ENCODE measurements at places on chromosomes 16 and 17. TPM values are rescaled to one million over a fixed set of nuclear protein-coding genes. Genes with fewer than 3 reads are reported as not detected.

GRCh38 chr16:17017442-17017841, 453.3 kb downstream of the XYLT1 start:
- no peak for DNase-seq

Gene MYH11
- not detected for total RNA-seq

DNA sequence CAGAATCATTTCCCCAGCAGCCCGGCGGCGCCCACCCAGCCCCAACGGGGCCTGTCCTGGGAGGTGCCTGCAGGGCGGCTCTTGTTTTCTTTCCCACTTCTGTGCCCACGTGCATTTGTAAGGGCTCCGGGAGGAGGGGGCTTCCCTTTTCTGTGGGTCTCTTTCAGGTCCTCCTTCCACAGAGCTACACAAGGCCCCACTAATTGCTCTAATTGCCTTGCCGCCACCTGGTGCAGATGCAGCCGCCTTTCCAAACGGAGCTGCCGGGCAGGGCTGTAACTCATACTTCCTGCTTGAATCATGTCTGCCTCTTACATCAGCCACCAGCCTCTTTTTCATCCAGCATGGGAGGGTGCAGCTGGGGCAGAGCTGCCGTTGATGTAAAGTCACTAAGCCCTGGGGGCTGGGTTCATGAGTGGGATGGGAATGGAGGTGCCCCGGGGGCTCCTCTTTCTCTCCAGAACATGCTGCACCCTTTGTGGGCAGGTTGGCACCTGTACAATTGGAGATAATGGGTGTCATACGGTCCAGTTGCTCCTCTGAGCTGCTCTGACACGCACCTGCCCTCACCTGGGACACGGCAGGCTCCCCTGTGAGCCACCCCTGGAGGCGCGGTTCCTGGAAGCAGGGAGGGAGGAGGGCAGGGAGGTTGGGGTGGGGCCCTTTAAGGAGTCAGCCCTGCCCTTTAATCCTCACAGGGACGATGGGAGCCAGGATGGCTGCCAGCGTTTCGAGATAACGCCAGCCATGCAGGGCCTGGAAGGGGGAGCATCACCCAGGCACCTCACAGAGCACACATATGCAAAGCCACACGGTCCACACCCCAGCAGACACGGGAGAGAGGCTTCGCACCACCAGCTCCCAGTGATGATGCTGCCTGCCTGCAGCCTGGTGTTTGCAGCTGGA, 41.1 kb upstream of the KLHDC4 start:
- peak; percentile 68 for DNase-seq

GRCh38 chr17:81437191-81437651, 42.0 kb downstream of the BAHCC1 start:
- no peak for DNase-seq

- DNase-seq = no peak
These were observed 10.5 kb downstream of the IGSF6 start for GRCh38 chr16:21641916-21642315.

DNA sequence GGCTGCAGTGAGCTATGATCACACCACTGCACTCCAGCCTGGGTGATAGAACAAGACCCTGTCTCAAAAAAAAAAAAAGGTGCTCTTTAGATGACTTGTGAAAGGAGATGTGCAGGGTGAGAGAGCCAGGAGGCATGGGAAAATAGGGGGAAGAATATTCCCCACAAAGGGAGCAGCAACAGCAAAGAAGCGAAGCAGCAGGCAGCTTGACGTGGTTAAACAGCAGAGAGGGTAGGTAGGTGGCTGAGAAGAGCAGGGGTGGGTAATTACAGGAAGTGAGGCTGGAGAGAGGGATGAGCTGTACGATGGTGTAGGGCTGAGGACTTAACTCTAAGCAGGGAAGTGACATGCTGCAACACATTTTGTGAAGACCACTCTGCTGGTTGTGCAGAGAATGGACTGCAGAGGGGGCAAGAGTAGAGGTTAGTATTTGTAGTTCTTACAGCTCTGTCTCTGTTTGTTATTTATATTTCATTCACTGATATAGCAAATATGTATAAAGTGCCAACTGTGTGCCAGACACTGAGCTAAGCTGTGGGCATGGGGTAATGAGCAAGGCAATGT, 1.6 kb downstream of the HEATR3 start:
- DNase-seq = peak; percentile 19

Gene JUP
- 3.7 TPM for total RNA-seq

Gene PYY
- not detected for total RNA-seq

GRCh38 chr17:20925091-20925490, 117.7 kb downstream of the USP22 start:
- no peak for DNase-seq

DNA sequence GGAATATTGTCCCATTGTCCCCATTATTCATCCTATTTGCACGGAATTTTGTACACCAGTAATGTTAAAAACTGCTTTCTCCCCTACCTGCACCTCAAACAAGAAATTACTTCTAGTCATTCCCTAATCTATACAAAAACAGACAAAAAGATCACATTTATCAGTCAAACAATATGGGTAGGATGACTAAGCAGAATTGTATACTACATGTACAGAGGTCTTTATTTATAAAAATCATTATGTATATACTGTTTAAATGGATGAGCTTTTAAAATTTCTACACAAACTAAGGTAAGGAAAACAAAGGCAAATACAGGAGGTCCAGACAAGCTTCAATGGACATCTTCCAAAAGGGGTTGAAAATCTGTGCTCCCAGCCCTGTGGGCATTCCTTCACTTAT, 137.7 kb downstream of the CEP112 start:
- DNase-seq = no peak

- DNase-seq = no peak
These were observed 19.5 kb downstream of the TNFRSF13B start for GRCh38 chr17:16952401-16952800.

Gene SULT1A3
- total RNA-seq = 12.3 TPM

Gene TMC6
- total RNA-seq = 119 TPM

- peak; percentile 79 for DNase-seq
These were observed 789 bp upstream of the CCDC57 start for GRCh38 chr17:82213251-82214011.

Gene ALDH3A1
- total RNA-seq = 0.47 TPM

- DNase-seq = no peak
These were observed 448.9 kb upstream of the ERCC4 start for GRCh38 chr16:13471036-13471435.

DNA sequence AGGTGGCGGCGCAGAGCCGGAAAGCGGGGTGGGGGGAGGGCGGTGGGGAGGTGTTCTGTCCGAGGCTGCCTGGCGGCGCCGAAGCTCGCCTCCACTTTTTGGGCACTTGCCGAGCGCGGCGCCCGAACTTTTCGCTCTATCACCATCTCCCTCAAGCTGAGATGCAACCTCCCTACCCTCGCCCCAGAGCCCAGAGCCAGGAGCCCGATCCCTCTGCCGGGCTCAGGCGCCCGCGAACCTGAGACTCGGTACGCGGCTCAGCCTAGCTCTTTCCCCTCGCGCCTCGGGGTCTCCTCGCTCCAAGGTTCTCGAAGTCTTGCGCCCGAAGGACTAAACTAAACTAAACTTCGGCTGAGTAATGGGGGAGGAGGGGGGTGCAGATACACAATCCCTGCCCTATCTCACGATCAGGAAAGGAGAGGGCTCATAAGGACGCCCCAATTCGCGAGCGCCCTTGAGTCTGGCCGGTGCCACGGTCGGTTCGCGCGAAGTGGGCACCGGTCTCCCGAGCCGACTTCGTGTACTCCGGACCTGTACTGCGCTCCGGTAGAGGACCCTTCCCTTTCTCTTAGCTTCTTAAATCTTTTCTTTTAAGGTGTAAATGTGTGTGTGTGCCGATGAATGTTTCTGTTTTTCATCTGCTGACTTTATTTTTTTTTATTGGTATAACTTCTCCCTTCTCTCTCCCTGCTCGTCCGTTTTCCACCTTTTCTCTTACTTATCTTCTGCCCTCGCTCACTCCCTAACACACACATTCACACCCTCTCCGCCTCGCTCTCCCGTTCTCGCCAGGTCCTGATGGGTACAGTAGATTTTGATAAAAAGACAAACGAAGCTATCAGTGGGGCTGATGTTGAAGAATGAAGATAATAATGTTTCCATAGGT, 1.9 kb upstream of the SALL1 start:
- no peak for DNase-seq

DNA sequence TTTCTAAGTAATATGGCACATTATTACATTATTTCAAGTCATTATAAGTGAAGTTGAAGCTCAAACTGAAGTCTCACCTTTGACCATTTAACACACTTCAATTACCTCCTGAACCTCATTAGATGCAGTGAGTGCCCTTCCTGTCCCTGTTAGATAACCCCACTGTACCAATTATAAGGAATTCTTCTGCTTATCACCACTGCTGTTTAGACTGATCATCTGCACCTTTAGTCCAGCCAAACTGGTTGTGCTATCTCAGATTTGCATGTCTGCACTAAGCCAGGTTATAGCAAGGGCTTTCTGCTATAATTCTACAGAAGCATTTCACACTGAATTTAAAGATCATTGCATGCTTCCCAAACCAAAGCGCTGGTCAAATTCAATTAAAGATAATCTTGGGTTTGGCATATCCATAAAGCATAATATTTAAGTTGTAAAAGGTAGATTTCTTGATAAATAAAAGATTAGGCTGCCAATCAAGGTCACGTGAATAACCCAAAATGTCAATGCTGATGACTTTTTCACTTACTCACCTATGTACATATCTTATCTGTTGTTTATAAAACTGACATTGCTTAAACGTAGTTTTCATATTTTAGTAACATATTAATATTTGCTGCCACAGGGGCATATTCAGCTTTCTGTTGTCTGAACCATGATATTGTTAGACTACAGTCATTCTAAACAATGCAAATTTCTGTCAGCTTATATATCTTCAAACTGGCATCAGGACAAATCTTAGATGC, 11.9 kb downstream of the ITFG1 start:
- DNase-seq = no peak

Gene NPTX1
- total RNA-seq = 5.3 TPM

GRCh38 chr16:2866431-2866830, 8.5 kb upstream of the PRSS22 start:
- DNase-seq = no peak

Gene TNFSF13
- total RNA-seq = 7.3 TPM

DNA sequence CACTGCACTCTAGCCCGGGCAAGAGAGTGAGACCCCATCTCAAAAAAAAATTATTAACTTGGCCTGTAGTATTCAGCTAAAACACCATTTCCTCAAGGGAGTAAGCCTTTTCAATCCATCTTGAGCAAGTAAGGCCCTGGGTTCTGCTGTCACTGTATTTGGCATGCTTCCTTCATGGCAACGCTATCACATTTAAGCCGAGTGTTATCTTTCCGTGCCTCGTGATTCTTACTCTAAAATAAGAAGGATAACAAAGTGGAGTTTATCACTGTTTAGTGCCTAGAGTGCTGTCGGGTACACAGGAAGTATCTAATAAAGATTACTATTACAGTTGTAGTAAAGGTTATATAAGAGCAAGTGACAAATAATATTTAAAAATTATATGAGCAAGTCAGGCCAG, 8.8 kb downstream of the VPS53 start:
- no peak for DNase-seq

Gene KRT33B
- not detected for total RNA-seq

Gene KRTAP2-2
- total RNA-seq = not detected

GRCh38 chr16:84680165-84680842, 19.5 kb upstream of the USP10 start:
- DNase-seq = no peak

Gene CRHR1
- not detected for total RNA-seq

GRCh38 chr16:89200850-89201411, 594 bp upstream of the SLC22A31 start:
- no peak for DNase-seq

- no peak for DNase-seq
These were observed 20.5 kb downstream of the LASP1 start for GRCh38 chr17:38890410-38890746.

DNA sequence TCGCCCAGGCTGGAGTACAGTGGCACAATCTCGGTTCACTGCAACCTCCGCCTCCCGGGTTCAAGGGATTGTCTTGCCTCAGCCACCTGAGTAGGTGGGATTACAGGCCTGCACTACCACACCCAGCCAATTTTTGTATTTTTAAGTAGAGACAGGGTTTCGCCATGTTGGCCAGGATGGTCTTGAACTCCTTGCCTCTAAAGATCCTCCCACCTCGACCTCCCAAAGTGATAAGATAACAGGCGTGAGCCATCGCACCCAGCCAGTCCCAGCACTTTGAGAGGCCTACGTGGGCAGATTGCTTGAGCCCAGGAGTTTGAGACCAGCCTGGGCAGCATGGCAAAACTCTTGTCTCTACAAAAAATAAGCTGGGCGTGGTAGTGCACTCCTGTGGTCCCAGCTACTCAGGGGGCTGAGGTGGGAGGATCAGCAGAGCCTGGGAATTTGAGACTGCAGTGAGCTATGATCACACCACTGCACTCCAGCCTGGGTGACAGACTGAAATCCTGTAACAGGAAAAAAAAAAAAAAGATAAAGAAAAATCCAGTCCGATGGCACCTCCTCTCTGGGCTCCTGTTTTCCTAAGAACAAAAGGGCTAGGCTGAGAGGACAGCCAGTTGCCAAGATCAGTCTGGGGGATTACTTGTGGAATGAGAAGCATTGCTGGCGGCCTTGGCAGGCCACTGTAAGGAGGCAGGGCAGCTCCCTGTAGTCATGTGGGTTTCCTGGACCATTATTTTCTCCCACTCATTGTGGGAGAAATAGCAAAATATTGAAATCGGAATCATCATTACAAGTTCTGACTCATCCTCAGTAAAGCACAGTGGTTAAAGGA, 3.0 kb upstream of the PIPOX start:
- DNase-seq = no peak

- peak; percentile 70 for DNase-seq
These were observed 15.6 kb downstream of the TLE7 start for GRCh38 chr16:71426069-71426879.

- no peak for DNase-seq
These were observed 16.6 kb upstream of the CES1 start for GRCh38 chr16:55849536-55849935.

DNA sequence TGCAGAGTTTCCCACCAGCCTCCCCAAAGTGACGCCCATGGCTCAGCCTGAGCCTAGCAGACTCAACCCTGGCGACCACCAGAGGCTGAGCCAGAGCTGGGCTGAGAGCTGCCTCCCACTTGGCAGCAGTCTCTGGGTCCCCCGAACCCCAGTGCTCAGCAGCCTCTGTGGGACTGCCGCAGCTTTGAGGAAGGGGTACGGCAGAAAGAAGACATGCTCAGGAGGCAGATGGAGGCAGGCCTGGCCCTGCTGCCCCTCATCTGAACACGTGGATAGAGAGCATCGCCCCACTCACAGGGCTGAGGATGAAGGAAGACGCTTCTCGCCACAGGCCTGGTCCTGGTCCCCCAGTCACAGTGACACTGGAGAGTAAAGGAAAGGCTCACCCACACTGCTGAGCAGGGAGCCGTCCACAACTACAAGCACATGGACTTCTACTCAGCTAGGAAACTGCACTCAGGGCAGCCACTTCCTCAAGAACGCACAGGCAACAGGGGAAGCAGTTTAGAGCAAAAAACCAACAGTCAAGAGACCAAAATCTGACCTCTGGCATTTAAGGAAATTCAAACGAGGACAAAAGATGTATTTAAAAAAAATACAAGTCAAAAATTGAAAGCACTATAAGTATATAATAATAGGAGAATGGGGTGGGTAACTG, 45.2 kb upstream of the GSG1L start:
- no peak for DNase-seq

- no peak for DNase-seq
These were observed 30.0 kb downstream of the IL21R start for GRCh38 chr16:27431773-27432532.

GRCh38 chr16:77327717-77328116, 107.1 kb downstream of the ADAMTS18 start:
- no peak for DNase-seq

Gene CCR7
- total RNA-seq = 260 TPM

Measured in activated naive CD8-positive, alpha-beta T cell treated with anti-CD3 and anti-CD28 coated beads for 36 hours (primary cell).